Sciatic nerve (tissue), 2 donors: ENCODE measurements at places on chromosomes 1 and 21. TPM values are rescaled to one million over a fixed set of nuclear protein-coding genes. Genes with fewer than 3 reads are reported as not detected.
A peak's percentile ranks its signal among the peaks of the same experiment; 100 is the strongest.

DNA sequence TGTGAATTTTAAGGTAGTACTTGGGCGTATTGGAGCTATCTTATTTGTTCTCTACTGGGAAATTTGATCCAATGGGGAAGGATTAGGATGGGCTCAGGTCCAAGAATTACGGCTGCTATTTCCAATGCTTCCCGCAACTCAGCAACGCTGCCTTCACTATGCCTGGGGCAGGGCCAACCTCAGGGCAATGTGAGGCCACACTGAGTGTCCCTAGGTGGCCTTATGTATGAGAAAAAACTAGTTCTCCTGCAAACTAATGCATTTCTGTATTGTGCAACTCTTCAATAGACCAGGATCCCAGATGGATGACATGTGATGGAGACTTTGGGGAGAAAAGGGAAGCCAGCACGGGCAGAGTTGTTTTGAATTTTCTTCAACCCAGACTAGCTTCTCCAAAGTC, 168.1 kb downstream of the DUSP10 start:
- DNase-seq: no peak

- DNase-seq: no peak
Observed at GRCh38 chr1:244955661-244956060, 91.3 kb upstream of the HNRNPU start.

DNA sequence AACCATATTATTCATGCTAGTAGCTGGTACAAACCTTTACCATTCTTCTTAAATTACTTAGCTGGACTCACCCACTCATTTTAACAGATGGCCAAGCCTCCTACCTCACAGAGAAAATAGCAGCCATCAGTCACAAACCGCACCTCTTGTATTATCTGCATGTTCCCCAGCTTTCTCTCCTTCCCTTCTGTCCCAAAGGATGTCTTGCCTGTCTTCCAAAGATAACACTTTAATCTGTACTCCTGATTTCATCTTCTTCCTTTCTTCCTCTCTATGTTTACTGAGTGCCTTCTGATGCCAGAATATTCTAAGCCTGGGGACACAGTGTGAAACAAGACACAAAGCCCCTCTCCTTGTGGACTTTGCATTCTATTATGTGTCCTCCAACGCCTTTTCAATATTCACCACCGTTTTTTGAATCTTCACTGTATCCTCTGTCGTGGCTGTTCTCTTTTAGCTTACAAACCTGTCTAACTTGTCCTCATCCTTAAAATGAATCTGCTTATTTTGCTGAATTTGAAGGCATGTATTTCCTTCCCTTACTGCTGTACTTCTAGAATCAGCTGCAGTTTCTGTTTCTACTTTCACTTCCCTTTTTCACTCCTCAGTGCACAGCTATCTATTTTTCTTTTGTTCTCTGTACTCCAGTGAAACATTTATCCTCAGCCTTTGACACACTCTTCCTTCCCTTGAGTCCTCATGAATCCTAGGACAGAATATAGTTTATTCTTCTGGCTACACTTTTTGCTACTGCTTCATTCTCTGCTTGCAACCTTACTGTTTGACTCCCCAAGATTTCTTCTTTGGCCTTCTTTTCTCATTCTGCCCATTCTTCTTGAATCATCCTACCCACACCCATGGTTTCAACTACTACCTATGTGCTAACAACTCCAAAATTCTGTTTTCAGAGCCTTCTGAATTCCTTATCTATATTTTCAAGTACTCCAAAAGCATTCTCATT, 216.9 kb upstream of the SAMSN1 start:
- no peak for DNase-seq

PPIAL4G gene
- total RNA-seq: not detected

- DNase-seq: peak; percentile 41
Observed at GRCh38 chr1:235021815-235022214, 106.8 kb downstream of the TOMM20 start.

GRCh38 chr1:247204177-247204647, 32.4 kb upstream of the ZNF124 start:
- no peak for DNase-seq

ASCL5 gene
- total RNA-seq: not detected

GRCh38 chr21:36127977-36128376, 6.9 kb upstream of the CBR3 start:
- DNase-seq: no peak

- no peak for DNase-seq
Observed at GRCh38 chr1:4305526-4306301, 348.7 kb upstream of the AJAP1 start.

DNA sequence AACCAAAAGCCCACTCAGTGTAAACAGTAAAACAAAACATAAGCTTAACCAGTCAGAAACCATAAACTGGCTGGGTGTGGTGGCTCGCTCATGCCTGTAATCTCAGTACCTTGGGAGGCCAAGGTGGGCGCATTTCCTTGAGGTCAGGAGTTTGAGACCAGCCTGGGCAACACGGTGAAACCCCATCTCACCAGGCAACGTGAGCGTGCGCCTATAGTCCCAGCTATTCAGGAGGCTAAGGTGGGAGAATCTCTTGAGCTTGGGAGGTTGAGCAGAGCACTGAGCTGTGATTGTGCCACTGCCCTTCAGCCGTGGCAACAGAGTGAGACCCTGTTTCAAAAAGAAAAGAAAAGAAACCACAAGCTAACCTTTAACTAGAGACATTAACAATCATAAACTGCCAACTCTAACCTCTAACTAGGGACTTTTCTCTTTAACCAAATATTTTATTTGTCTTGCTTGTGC, 13.1 kb upstream of the PRRC2C start:
- no peak for DNase-seq

DNA sequence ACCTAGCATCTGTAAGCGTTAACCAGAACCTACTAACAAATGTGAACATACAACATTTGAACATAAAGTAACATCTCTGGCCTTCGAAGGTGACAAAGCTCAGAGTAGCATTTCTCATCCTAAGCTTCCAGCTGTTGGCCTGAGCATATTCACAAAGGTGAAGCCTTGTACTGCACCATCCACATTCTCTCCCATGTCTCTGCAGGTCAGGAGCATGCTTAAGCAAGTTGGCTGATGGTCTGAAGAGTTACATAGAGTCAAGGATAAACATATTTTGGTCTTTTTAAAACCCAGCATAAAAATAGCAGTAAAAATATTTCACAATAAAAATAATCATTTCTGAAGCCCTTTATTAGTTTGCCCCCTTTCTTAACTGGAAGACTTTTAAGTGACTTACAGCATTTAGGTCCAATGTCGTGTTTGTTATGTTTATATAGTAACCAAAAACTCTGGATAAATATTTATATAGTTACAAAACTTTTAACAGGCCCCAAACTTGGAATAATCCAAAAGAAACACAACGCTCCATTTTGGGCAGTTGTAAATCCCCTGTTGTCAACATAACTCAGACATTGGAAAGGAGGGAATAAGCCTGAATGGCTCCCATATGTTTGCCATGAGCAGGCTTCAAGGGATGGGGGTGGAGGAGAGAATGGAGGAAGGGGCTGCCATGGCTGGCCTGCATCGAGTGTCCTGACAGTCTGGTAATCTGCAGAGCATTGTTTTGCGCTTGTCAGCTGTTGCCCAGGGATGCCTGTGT, 42.8 kb upstream of the ENAH start:
- no peak for DNase-seq

KCNH1 gene
- 3.2 TPM for total RNA-seq

ATP6V1G3 gene
- total RNA-seq: not detected

CLDN19 gene
- 243 TPM for total RNA-seq

GRCh38 chr21:41378849-41379248, 17.0 kb downstream of the MX2 start:
- DNase-seq: no peak

- DNase-seq: no peak
Observed at GRCh38 chr1:85864727-85865126, 156.5 kb upstream of the ZNHIT6 start.

GRCh38 chr1:228364706-228365213, 41.9 kb downstream of the TRIM11 start:
- peak; percentile 51 for DNase-seq

DNA sequence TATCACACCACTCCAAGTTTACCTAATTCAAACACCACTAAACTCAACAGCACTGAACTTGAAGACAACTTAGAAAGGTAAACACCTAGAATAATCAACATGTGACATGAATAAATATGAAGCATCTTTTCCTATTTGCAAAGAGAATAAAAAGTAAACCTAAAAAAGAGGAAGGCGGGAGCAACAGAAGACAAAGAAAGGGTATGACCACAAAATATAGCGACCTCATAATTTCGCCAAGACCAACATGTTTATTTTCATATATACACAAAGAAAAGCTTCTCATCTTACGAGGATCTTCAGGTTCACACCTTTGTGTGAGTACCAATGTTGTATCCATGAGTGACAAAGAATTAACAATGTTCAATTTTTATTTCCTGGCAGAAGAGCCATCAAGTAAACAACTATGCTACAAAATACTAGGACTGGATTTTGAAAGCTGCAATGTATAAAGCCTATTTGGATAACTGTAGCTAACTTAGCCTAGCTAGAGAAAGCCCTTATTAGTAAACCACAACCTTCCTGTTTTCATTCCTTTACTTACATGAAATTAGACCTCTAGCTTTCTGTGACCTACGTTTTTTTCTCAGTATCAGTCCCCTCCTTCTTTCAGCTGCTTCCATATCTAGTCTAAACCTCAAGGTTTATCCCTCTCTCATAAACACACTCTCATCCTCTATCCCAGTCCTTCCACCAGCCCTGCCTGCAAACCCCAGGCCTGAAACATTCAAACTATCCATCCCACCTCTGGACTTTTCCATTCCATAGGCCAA, 21.3 kb upstream of the PHTF1 start:
- no peak for DNase-seq

DNA sequence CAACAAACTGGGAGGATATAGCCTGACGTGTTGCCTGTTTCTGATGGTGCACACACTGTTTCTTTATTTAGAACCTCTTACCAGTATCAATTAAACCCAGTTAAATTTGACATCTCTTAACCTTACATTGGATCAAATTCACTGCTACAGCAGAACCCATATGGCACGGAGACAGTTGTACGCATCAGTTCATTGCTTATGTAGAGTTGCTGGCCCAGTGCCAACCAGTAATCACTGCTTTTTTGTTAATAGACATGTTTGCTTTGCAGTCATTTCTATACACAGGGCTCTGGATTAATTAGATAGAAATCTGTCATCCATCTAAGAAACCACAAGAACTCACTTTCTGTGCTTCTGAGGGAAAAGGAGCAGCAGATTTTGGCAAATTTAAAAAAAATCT, 154.0 kb downstream of the RWDD3 start:
- no peak for DNase-seq

DNA sequence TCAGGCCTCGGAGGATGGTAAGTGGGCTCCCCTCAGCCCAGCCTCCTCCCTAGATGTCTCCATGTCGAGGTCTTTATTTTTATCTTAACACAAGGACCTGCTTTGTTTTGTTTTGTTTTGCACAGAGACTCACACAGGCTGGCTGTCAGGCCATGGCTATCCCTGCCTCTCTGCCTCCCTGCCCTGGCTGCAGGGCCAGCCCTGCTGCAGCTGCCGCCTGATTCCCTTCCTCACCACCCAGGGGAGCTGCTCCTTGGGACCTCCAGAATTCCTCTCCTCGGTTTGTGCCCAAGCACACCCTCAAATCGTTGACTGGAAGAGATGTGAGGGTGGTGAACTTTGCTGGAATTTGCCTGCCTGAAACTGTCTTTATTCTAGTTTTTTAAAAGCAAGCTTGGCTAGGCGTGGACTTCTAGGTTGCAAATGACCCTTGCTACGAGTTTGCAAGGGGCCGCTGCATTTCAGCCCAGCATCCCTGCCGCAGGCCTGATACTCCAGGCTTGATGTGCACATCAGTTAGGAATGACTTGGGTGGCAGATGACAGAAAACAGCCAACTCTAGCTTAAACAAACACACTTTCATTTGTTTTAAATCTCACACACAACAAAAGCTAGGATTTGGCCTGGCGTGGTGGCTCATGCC, 37.1 kb downstream of the WNT9A start:
- no peak for DNase-seq

GRCh38 chr1:150151291-150152181, 1.8 kb downstream of the PLEKHO1 start:
- no peak for DNase-seq

ZNF672 gene
- total RNA-seq: 27.6 TPM

SMG7 gene
- total RNA-seq: 75.2 TPM

ARMH1 gene
- total RNA-seq: 3.9 TPM

SLC2A5 gene
- 9.4 TPM for total RNA-seq

- DNase-seq: no peak
Observed at GRCh38 chr1:65456481-65456880, 36.0 kb downstream of the LEPR start.

DNA sequence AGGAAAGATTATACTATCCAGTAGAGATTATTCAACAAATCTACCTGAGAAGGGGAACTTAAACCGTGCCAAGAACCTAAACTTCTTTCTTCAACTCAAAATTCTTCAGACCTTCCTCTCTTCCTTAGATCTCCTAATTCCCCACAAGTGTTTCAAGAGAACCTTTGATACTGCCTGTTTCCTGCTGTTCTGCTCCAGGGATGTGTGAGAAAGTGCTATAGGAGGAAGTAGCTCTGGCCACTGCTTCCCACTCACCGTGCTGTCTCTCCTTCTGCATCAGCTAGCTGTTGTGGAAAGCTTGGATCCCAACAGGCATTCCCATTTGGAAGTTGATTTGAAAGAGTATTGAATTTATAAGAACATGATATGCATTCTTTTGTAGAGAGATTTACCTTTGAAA, 4.5 kb upstream of the NOS1AP start:
- no peak for DNase-seq

DNA sequence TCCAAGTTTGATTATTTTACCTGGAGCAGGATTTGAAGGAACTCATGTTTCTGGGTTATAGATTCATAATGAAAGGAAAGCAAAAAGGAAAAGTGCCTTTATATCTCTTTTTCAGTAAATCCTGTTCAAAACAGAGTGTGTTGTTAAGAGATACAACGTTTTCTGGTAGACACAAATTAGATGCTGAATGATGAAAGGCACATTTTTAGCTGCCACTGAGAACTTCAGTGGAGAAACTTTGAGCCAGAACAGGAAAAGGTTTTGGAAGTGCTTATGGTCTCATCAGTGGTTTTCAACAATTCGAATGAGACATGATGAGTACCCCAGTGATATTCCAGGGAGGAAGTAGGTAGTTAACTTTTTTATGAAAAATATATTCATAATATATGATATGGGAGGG, 338.0 kb upstream of the C1orf87 start:
- no peak for DNase-seq

GRCh38 chr1:107795441-107795840, 169.5 kb downstream of the VAV3 start:
- no peak for DNase-seq
